GM12891 (cell line): ENCODE measurements at places on chromosomes 4 and X.
A peak's percentile ranks its signal among the peaks of the same experiment; 100 is the strongest.

DNA sequence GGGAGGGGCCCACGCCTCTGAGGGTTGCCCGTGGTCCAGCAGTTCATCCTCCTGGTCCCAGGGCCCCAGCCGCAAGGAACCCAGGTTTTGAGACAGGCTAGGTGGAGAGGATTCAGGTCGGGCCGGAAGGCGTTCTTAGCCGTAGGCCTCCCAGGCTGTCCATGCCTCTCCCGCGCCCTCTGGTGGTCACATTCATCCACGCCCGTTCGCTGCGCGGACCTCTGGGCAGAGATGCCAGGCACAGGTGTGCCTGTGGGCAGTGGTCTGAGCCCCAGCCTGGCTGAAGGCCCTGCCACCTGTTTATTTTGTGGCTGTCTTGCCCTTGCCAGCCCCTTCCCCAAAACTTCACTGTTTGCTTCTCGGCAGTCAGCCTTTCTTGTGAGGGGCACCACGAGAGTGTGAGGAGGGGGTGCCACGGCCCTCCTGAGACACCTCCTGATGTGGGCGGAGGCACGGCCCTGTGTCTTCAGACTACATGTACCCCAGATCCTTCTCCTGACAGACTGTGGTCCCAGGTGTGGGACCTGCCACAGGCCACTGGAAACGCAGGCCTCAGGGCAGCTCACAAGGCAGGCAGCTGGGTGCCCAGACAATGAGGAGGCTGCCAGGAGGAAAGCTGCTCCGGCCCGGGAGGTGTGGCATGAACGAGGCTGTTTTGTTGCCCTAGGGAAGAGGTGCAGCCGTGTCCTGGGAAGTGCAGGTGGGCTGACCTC lies 5.0 kb downstream of the UVSSA start:
- DNase-seq, result peak; percentile 96

DNA sequence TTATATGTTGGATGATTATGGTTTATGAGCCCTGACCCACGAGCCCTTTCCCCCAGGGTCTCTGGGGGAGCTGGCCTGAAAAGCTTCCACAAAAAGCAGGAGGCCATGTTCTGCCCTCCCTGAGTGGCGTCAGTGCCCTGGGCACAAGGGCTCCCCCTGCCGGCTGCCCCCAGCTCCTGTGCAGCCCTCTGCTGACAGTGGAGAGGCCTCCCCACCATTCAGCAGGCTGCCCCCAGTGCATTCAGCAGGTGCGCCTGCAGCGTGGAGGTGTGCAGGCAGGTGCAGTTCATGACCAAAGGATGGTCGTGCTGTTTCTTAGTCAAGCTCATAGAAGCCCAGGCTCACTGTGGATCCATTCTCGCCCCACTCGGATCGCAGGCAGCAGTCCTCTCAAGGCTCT lies 12.5 kb upstream of the S100P start:
- DNase-seq, result no peak

GRCh38 chrX:88886908-88887307 lies 139.9 kb downstream of the CPXCR1 start:
- DNase-seq, result no peak

GRCh38 chrX:13050151-13050550 lies 5.7 kb upstream of the FAM9C start:
- no peak for DNase-seq

DNA sequence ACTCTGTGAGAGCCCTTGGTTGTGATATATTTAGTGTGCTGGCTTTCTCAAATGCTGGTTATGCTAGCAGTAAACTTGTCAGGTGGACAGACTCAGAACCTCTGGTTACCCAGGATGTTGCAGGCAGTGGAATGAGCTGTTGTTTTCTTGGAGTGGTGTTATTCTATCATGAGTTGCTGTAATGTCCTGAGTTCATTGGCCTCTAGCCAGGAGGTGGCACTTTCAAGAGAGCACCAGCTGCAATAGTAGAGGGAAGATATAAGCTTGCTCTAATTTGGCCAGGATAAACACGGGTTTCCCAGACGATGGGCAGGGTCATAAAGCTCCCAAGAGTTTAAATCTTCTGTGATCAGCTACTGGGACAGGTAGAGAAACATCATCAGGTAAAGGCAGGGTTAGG lies 95.0 kb upstream of the UBQLN2 start:
- no peak for DNase-seq
